ENCODE measurements at places on chromosomes 4 and X.
A peak's percentile ranks its signal among the peaks of the same experiment; 100 is the strongest.

DNA sequence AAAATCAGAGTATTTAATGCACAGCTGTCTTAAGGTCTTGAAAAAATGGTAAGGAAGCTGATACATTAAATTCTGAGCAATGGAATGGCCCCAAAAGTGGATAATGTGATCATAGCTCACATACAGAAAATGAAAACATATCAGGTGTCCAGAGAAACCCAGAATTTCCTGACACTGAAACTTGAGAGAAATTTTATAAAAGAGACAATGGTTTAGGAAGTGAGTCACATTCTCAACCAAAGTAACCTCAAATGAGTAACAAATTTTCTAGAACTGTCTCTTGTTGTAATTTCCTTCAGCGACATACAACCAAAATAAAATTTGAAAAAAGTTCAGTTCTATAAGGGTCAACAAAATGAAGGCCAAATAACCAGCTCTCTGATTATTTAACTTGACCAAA lies 37.4 kb upstream of the PACRGL start:
- no peak for DNase-seq

DNA sequence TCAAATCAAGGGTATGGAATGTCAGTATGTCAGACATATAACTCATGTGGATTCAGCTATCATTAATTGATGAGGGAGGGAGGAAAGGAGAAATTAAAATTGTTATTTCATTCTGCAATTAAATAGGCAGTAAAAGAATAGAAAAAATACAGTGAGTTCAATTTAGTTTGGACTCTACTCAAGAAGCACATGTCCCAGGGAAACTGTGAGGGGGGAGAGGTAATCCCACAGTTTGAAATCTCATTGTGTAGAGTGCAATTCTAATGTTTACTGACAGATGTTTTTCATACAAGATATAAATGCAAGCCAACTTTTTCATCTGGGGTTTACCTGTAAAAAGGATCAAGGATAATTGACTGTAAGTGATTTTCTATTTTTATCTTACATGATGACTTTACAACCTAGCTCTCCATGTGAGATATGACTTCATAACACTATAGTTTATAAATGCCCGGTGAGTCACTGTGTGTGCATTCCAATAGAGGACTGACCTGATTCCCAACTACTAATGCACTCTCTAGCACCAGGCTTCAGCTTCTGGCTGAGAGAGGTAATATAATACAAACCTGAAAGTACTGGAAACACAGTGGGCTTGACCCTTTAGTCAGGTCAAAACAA lies 35.2 kb upstream of the SCD5 start:
- DNase-seq = no peak

DNA sequence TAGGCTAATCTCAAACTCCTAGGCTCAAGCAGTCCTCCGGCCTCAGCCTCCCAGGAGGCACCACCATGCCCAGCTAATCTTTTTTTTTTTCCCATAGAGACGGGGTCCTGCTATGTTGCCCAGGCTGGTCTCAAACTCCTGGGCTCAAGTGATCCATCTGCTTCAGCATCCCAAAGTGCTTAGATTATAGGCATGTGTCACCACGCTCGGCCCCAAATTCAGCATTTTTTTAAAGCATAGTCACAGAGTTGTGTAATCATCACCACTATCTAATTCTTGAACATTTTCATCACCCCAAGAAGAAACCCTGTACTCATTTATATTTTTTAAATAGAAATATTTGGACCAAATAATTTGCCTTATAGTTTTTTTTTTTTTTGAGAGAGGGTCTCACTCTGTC lies 10.3 kb downstream of the CENPI start:
- no peak for DNase-seq

GRCh38 chr4:88793475-88793874 lies 95.8 kb upstream of the NAP1L5 start:
- DNase-seq = no peak

GRCh38 chr4:10013722-10014121 lies 7.6 kb downstream of the SLC2A9 start:
- DNase-seq = peak; percentile 71

- DNase-seq = no peak
These were observed 201.4 kb downstream of the CCNG2 start for GRCh38 chr4:77358315-77358928.

- DNase-seq = peak; percentile 27
These were observed 9.8 kb upstream of the BCOR start for GRCh38 chrX:40107291-40108161.

- no peak for DNase-seq
These were observed 123.0 kb upstream of the MAMLD1 start for GRCh38 chrX:150239946-150240642.

DNA sequence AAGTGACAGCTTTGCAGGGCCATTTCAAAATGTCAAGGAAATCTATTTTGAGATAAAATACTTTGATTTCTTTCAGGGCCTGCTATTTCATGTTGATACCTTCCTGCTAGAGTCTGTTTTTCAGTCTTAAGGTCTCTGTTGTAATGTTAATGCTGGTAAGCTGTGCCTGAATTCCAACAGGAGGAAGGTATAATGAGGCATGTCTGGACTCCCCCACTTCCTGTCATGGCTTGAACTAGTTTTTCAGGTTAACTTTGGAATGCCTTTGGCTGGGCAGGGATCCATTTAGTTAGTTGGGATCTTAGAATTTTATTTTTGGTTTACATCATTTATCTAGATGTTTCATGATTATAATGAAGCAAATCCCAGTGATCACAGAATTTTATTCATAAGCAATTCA lies 279.0 kb downstream of the CFAP47 start:
- DNase-seq = no peak

GRCh38 chr4:140020457-140021361 lies 133.3 kb downstream of the MAML3 start:
- no peak for DNase-seq

DNA sequence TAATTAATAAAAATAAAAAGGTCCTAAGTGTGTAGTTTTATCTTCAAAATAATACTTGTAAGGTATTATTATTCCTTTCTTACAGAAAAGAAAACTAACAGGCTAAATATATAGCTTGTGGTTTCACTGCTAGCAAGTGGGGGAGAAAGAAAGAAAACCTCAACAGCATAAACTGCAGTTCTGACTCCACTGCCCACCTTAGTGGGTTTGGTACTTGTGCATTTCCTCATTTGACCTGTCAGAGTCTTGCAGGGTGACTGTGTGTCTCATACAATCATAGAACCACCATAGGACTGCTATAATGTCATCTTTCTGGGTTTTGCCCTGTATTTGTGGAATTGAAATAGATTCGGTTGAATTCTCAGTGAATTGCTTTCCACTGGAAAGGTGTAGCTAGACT lies 94.7 kb upstream of the PUDP start:
- no peak for DNase-seq

DNA sequence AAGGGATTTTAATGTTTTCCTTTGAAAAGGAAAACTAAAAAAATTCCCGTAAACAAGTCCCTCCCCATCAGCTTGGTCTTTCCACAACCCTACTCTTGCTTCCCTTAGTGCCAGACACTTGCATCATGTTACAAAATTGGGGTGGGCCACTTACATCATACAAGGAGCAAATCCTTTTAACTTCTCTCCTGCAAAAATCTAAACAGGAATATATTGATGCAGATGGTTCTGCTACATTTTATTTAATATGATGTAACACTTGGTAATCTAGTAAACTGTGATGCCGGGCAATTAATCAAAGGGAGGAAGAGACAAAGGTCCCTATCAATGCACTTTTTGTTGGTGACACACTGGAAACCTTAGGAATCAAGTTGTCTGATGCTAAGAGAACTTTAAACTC lies 125.3 kb downstream of the UBE2K start:
- no peak for DNase-seq

- DNase-seq = no peak
These were observed 606.8 kb upstream of the KLHL4 start for GRCh38 chrX:86910602-86911311.

GRCh38 chr4:17599826-17600225 lies 14.6 kb upstream of the MED28 start:
- no peak for DNase-seq

GRCh38 chr4:120083152-120083551 lies 16.5 kb upstream of the MAD2L1 start:
- no peak for DNase-seq

GRCh38 chr4:52265781-52266525 lies 214.8 kb downstream of the SPATA18 start:
- DNase-seq = no peak

GRCh38 chrX:43474321-43474720 lies 181.8 kb upstream of the MAOA start:
- no peak for DNase-seq

DNA sequence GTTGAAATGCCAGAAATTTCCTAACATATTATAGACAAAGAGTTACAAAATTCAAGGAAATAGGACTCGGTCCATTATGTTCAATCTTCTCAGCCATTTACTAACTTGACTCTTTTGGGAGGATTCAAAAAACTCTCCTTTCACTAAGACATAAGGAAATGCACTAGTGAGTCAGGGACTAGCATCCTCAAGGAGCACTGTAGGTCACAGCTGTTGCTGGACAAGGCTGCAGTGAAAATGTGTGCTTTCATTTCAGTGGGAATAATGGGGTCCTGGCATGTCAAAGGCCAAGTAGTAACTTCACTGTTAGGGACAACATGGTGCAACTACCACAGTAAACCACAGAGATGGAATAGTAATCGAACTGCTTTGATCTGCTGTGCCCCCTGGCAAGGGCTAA lies 56.9 kb upstream of the ABCG2 start:
- no peak for DNase-seq

GRCh38 chr4:32145987-32146386 lies 1425.8 kb downstream of the PCDH7 start:
- DNase-seq = no peak

GRCh38 chr4:147638365-147638764 lies 21.2 kb downstream of the TMEM184C start:
- DNase-seq = no peak

DNA sequence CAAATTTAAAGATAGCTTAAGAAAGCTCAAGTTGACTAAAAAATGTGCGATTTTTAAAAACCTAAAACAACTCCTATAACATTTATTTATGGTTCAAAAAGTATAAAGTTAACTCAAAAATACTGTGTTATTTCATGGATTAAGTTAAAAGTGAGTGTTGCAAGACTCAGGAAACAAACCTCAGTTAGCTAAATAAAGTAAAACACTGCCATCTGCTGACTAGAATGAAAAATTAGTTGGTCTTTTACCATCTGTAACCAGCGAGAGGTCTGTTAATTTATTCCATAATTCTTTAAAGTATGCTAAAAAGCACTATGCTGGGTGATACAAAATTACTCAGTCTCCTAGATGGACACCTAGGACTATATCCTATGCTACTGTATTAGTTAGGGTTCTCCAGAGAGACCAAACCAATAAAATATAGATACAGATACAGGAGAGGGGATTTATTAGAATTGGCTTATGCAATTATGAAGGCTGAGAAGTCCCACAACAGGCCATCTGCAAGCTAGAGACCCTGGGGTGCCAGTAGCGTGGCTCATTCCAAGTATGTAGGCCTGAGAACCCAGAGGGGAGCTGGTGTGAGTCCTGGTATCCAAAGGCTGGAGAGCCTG lies 4.9 kb upstream of the WDFY3 start:
- DNase-seq = no peak

DNA sequence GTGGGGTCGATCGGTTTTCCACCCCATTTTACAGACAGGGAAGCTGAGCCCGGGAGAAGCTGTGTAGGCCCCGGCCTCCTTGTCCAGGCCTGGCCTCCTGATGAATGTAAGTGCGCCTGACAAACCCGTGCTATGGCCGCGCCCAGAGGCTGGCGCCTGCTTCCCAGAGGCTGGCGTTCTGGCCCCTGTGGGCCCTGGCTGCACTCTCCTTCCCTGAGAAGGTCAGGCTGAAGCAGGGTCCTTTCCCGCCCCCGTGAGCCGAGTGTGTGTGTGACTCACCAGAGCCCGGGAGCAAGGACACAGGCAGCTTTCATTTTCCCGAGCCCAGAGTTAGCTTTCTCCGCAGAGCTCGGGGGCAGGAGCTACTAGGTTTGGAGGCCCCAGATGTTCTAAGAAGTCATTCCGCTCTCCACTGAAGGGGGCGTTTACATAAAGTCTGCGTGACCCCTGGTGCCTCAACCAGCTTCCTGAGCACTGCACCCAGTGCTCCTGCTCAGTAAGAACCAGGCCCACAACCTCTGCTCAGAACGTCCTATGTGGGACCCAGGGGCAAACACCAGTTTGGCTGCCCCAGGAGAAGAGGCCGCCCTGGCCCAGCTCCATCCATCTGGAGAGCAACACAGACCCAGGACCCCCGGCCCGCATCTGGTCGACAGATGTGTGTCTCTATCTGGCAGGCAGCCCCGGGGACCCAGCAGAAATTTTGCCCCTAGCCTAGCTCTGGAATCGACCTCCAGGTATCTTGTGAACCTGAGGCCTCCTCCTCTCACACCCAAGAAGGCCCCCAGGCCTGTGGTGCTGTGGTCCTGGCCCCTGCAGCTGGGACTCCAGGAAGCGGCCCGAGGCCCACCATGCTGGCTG lies 13.6 kb downstream of the UVSSA start:
- no peak for DNase-seq

GRCh38 chrX:46687619-46688018 lies 71.3 kb downstream of the SLC9A7 start:
- no peak for DNase-seq

DNA sequence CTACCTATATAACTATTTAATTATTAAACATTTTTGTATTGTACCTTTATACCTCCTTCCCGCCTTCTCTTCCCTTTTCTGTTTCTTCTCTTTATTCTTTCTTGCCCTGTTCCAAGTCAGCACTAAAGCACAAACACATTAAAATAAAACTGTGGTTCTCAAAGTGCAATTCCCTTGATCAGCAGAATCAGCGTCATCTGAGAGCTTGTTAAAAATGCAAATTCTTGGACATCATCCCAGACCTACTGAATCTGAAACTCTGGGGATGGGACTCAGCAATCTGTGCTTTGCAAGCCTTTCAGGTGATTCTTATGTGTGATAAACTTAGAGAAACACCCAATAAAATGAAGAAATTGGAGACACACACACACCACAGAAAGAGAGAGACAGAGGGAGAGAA lies 178.4 kb upstream of the BMP3 start:
- no peak for DNase-seq

DNA sequence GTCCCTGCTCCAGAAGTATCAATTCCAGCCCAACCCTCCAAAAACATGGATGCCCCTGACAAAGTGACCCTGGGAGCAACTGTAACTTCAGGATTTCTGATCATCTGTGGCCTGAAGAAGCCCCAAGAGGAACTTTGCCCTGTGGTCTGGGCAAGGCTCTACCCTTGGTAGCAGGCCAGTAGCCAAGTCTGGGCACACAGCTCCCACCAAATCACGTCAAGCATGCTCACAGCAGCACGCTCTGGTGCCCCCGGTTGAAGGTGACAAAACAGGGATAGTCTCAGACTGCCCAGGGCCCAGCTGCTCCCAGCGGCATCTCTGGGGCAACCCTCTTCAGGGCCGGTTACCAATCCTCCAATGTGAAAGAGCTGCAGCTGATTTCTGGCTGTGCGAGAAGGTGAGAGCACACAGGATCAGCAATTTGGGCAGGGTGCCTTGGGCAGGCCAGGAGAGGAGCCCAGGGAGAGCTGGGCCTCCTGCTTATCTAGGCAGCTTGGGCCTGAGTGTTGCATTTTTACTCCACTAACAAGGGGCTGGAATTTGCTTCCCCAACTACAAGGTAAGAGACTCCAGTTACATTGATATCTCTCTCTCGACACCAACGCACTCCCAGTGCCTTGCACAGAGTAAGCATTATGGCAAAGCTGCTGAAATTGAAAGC lies 418.1 kb downstream of the BCOR start:
- no peak for DNase-seq

All from activated naive CD4-positive, alpha-beta T cell treated with anti-CD3 and anti-CD28 coated beads, Interleukin-2, amount 10 ng/mL, durations not matched to agents 7 days and 5 days (primary cell).